Stimulated activated CD8-positive, alpha-beta memory T cell treated with anti-CD3 and anti-CD28 coated beads, Interleukin-7, amount 100 ng/mL, for 1 hour (primary cell): ENCODE measurements at places on chromosomes 2 and 18.

DNA sequence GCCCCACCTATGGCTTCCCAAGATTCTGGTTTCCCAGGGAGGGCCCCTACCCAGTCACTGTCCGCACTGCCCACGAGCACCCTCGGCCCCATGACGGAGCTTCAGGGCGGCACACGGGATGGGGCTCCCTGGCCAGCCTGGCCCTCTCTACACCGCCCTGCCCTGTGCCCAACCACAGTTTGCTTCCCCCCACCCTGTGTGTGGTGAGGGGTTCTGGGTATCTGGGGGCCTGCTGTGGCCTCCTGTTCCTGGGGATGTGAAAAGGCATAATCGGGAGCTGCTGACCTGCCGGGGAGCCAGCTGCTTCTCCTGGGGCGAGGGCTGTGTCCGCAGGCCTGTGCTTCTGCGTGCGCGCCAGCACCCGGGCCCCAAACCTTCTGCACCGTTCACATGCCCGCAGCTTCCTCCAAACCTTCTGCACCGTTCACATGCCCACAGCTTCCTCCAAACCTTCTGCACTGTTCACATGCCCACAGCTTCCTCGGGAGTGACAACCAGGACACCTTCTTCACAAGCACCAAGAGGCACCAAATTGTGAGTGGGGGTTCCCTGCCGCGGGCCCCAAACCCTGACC, 12.4 kb downstream of the ANO7 start:
- DNase-seq, result no peak

DNA sequence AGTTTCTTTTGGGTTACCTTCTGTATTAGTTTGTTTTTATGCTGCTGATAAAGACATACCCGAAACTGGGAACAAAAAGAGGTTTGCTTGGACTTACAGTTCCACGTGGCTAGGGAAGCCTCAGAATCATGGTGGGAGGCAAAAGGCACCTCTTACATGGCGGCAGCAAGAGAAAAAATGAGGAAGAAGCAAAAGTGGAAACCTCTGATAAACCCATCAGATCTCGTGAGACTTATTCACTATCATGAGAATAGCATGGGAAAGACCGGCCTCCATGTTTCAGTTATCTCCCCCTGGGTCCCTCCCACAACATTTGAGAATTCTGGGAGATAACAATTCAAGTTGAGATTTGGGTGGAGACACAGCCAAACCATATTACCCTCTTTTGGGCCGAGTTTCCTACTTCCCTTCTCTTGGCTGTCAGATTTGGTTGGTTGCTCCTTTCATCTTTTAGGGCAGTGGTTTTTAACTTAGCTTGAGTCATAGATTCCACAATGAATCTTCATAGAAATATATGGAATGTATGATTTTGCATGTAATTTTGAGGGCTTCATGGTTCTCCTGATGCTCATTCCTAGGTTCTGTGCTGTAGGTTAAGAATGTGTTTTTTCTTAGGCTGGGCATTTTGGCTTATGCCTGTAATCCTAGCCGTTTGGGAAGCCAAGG, 44.2 kb downstream of the CEP192 start:
- DNase-seq, result no peak

GRCh38 chr2:191954451-191954850, 107.6 kb upstream of the CAVIN2 start:
- DNase-seq, result no peak

DNA sequence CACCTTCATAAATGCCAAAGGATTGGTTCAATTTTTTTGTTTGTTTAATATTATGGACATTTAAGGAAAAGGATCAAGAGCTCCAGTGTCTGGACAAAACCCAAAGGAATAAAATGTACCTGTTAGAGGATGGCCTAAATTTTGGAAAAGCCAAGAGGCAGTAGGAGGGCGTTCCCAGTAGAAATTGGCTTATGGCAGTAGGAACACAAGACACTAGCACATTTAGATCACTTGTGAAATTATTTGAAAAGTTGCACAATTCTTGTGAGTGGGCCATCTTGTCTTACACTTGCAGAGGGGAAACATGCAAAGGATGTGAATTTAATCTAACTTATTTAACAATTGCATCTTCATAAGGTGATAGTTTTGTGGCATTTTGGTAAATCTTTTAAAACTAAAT, 3.2 kb downstream of the BZW1 start:
- no peak for DNase-seq

DNA sequence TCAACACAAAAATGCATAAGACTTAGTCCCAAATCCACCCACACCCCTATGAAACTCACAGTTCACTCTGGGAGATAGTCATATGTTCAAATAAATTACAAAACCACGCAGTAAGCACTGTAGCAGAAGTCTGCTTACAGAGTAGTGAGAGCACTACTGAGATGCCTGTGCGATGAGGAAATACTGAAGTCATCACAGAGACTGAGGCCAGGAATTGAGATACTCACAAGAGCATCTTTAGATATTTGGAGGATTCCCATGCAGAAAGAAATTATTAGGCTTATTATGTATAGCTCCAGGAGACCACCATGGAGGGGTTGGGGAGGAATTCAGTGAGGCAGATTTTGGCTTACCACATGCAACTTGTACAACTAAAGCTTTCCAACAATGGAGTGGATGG, 82.3 kb downstream of the ANTXR1 start:
- no peak for DNase-seq

DNA sequence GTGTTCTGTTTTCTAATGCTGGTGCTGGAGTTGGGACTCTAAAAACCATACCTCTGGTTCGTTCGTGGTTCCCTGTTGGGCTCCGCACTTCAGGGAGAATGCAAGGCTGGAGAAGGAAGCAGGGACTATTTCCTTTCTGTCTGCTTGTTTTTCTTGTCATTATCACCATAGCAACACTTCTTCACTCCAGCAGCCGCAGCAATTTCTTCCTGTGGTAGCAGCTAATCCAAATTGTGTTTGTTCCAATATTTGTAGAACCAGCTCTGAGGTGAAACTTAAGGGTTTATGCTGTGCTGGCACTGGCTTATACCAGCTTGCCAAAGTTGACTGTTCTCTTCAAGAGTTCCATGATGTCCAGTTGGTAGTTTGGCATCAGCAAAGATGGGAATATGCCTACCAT, 301.4 kb upstream of the SYT4 start:
- DNase-seq, result no peak

DNA sequence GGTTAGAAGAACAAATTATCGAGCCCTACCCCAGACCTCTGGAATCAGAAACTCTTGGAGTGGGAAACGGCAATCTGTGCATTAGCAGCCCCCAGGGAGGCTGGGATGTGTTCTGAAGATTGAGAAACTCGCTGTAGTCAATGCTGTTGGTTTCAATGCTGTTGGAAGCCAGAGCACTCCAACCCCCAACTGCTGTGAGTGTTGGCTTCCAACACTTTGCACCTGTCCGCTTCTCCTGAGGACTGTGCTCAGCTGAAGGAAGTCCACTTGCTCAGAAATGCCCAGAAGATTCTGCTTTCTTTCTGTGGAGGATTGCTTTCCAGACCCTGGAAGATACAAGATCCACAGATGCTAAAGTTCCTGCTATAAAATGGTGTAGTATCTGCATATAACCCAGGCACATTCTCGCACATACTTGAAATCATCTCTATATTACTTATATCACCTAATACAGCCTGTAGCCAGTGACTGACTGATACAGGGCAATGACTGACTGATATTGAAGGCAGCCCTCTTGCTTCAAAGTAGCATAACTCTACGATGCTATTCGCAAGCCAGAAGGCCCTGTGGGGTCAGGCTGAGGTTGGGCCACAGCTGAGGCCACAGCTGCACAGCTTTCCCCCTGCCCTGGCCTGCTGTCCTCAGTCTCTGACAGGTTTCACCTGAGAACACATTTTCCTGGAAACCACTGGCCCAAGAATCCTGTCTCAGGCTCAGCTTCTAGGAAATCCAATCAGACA, 757.7 kb upstream of the ID2 start:
- no peak for DNase-seq

DNA sequence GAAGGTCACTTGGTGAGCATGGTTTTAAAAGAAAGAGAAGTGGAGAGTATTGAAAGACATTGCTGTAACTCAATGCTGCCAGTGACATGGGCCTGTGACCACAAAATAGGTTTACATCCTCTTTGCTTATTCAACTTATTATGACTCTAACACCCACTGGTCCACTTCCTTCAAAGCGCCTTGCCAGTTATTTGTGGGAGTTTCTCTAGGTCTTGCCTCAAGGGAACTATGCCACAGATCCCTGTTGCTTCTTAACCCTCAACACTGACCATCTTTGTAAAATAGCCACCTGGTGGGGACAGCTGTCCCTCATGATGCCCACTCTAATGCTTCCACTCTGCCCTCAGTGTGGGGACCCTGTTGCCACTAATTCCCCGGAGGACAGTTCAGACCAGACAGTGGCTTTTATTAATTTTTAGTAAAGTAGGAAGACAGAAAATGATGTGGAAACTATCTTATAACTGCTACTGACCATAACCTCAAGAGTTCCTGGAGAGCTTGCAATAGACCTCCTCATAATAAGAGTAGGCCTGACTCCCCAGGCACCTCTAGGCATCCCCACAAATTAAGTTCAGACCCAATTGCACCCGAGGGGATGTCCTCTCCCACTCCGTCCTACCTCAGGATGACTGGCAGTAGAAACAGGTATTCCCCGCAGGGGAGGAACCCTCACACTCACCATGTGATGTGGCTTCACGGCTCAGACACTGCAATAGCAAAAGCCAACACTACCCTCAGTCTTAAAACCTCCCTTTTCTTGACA, 31.3 kb upstream of the SLC25A52 start:
- no peak for DNase-seq

DNA sequence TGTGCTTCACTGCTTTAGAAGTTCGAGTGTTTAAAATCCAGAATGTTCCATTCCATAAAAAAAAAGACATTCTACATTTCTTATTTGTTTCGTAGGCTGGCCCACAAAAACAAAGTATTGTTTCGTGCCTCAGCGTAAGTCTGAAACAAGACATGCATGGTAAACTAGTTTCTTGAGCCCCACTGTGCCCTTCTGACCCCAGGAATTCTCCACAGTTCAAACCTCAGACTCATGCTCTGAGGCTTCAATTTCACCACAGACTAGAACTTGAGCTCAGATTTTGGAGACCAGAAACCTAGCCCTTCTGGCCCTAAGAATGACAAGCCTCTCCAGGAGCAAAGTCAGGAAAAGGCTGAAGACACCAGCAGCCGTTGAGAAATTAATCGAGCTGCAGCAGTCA, 151.5 kb downstream of the SLC8A1 start:
- DNase-seq, result no peak

DNA sequence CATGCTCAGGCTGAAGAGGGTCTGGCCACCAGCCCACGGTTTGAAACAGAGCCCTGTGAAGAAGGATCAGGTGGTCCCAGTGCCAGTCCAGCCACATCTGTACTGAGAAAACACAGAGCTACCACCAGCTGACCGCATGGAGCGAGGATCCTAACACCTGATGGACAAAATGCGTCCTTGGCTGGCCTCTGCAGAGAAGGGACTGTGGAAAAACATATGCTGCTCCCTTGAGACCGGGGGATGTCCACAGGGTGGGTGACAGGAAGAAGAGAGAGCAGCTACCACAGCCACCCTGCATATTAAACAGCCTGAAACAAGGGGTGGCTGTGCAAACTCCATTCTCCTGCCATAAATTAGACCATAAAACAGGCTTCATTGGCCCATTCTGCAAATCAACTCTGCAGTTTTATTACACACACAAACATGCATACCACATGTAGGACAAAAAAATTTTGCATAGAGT, 137.2 kb downstream of the BCL2 start:
- no peak for DNase-seq

- DNase-seq, result no peak
Observed at GRCh38 chr2:110157153-110157793, 41.7 kb upstream of the MALL start.

GRCh38 chr2:174873471-174873870, 109.2 kb upstream of the CHRNA1 start:
- DNase-seq, result no peak

GRCh38 chr2:231034291-231034882, 2.9 kb upstream of the C2orf72 start:
- DNase-seq, result no peak

DNA sequence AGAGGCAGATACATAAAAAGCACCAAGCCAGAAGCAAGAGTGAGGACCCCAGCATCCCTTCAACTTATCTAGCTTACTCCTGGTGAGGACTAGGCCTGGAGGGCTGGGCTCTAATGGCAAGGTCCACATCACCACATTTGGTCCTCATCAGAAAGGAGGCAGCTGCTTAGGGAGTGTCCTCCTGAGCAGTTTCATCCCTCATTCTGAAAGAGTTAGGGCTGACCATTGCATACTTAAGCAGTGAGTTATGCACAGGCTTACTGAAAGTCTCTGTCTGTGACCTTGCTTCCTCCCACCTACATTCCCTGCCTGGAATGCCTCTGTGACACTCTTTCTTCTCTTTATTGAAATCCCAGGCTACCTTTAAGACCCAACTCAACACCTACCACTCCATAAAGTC, 301.8 kb upstream of the ACVR2A start:
- DNase-seq, result no peak

DNA sequence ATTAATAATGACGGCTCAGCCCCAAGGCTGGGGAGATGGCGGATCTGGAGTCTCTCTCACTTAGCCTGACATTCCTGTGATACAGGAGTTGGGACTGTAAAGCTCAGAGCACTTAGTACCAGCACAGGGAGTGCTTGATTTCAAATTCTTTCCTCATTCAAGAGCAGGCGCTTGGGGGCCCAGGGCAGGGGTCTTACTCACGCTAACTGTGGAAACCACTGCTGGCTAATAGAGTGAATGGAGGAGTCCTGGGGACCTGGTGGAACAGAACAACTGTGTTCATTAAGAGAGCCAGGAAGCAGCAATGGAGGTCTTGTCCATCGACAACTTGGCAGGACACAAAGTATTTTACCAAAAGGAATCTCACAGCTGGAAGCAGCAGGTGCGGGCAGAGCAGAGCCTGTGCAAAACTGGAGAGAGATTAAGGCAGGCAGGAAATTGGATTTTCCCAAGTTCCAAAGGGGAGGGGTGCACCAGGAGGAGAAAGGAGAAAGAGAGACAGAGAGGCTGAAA, 358.9 kb downstream of the TNS1 start:
- no peak for DNase-seq

GRCh38 chr2:241120440-241120839, 18.4 kb upstream of the MTERF4 start:
- DNase-seq, result no peak

GRCh38 chr2:132652474-132652873, 17.5 kb downstream of the LYPD1 start:
- no peak for DNase-seq

GRCh38 chr2:66370824-66371223, 64.1 kb upstream of the MEIS1 start:
- no peak for DNase-seq

DNA sequence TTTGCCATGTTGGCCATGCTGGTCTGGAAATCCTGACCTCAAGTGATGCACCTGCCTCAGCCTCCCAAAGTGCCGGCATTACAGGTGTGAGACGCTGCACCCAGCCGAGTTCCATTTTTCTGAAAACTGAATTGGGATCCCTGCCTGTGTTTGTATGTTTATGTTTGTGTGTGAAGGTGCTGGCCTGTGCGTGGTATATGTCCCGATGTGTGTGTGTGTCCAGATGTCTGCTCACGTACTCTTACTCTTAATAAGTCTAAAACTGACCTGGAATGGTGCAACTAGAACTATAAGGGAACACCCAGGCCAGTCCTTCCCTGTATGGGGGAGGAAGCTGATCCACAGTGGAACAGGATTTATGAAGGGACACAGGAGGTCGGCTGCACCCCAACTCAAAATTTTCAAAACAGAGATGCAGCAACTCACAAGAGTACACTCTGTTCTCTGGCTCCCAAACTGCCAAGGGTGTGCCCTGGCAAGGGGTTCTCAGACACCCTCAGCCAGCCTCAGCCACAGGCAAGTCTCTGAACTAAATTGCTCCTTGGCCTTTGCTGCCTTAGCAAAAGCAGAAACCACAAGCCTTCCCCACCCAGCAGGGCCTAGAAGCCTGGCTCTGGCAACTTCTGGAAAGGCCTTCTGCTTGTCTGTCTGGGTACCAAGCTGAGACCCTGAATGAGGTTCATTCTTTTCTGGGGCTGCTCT, 36.5 kb downstream of the RHOB start:
- no peak for DNase-seq
